ENCODE measurements at places on chromosomes 7 and 10.

- DNase-seq = no peak
Observed at GRCh38 chr10:133412381-133412711, 12.1 kb downstream of the SPRN start.

DNA sequence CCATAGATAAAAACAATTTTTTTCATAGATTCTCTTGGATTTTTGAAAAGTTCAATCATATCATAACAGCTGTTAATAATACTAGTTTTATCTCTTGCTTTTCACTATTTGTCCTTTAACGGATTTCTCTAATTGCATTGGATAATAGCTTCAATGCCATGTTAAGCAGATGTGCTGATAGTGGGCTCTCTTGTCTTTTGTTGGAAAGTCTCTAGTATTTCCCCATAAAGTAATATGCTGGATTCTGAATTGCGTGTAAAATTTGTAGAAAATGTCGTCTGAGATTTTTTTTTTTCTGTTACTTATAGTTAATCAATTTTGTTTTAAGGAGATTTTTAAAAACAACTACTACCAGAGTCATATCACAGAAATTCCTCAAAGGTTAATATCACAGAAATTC lies 53.3 kb downstream of the TFPI2 start:
- no peak for DNase-seq

GRCh38 chr10:132593389-132593788 lies 55.8 kb downstream of the INPP5A start:
- no peak for DNase-seq

- no peak for DNase-seq
Observed at GRCh38 chr7:50426280-50427045, 23.7 kb downstream of the FIGNL1 start.

GRCh38 chr7:128672927-128673517 lies 930 bp downstream of the GARIN1A start:
- peak; percentile 35 for DNase-seq

- no peak for DNase-seq
Observed at GRCh38 chr10:88216976-88217375, 353.6 kb downstream of the PTEN start.

DNA sequence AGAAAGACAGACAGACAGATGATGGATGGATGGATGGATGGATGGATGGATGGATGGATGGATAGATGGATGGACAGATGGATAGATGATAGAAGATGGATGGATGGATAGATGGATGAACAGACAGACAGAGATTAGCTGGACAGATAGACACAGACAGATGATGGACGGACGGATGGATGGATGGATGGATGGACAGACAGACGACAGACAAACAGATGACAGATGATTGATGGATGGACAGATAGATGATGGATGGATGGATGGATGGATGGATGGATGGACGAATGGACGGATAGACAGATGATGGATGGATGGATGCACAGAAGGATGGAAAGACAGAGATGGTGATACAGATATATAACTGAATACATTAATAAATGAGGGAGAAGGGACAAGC lies 190.9 kb upstream of the CALN1 start:
- no peak for DNase-seq

GRCh38 chr10:50972591-50972990 lies 87.2 kb upstream of the A1CF start:
- DNase-seq = no peak

- no peak for DNase-seq
Observed at GRCh38 chr7:68376131-68376661, 1222.1 kb upstream of the AUTS2 start.

DNA sequence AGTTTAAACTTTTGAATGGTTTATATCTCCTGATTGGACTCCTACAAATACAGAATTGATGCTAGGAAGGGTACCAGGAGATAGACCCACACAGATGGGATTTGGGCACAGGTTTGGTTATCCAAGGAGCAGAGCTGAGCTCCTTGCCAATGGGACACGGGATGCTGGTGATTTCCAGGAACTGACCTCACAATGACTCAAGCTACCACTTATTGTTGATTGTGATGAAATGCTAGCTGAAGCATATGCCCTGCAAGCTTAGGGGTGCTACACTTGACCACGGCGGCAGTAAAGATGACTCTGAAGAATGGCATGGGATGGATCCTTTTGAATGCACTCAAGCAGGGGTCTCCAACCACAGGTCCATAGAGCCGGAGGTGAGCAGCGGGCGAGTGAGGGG lies 45.5 kb upstream of the VKORC1L1 start:
- no peak for DNase-seq

GRCh38 chr7:17033245-17033644 lies 151.5 kb upstream of the AGR3 start:
- DNase-seq = no peak

DNA sequence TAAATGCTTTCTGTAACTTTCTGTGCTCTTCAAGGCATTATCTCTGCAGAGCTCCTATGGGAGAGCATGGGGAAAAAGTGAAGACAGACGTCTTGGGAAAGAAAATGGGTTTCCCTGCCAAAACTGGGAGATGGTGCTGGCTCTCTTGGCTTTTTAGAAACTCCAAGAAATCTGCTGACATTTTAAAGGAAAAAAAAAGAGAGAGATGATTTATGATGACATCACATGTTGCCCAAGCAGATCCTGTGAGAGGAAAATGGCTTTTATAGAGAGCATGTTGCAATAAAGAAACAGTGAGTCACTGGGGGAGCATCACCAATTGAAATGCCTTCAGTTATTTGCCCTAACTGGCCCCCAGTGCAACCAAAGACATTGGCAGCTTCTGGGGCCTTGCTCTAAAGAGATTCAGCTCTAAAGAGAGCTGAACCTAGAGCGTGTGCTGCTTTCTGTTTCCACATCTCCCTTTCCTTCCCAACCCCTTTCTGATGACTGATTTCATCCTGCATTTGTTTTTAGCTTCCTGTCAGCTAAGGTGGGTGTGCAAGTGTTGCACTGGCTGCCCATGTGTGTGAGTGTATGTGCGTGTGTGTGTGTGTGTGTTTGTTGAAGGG lies 37.7 kb downstream of the LRMDA start:
- no peak for DNase-seq

DNA sequence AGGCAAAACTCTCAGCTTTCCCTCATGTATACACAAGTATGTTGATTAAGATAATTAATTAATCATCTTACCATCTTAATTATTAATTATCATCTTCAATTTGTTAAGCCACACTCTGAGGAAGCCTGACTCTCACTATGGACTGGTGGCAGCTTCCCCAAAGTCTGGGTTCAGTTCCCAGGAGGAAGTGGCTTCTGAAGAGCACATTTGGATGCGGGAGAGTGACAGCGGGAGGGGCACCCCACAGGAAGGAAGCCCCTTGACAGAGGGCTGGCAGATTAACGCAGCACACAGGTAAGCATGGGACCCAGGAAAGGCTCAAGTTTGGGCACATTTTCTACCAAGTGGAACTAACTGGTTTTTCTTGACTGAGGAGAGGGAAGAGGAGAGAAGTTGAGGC lies 13.4 kb upstream of the SLIT1 start:
- no peak for DNase-seq

- no peak for DNase-seq
Observed at GRCh38 chr7:157096286-157097055, 42.3 kb upstream of the UBE3C start.

GRCh38 chr10:58358314-58358933 lies 23.6 kb downstream of the UBE2D1 start:
- DNase-seq = no peak

DNA sequence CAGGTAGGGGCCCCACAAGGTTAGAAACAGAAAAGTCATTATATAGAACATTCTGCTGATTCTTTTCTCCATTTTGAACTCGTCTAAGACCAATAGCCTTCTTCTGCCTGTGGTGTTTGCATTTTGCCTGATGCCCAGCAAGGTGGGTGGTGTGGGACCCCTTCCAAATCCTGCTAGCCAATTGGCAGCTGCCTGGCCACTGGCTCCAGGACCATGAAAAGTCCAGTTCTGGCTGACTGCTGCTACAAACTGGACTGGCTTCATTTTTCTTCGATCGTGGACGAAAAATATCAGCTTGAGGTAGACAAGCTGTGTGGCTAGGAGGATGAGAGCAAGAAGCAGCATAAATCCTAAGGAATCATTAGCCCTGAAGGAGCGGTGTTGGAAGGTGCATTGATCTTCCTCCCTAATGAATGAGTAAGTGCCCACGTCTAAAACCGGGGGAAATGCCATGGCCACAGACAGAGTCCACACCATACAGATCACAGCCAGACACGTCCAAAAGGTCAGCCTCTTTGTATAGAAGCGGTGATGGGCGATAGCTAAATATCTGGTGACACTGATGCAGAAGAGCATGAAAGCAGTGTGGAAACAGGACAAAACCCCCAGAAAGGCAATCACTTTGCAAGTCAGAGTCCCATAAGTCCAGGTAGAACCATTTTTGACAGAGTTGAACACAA lies 2.7 kb downstream of the GPR85 start:
- DNase-seq = no peak

- peak; percentile 71 for DNase-seq
Observed at GRCh38 chr7:44633254-44634186, 27.1 kb downstream of the OGDH start.

DNA sequence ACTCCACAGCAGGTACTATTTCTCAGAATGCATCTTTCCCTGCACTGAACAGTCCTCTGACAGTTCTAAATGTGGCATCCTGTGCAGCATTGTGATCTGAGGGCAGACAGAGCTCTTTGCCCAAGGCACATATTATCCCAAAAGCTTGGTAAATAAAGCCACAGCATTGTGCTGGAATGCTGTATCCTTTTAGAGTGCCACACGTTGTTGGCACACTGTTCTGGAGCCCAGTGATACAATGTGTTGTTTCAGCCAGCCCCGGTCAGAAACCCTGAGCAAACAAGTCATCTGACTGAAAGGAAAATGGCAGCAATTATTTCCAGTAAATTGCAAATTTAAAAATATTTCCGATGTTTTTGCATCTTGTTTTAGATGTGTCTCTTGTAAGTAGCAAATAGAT lies 45.4 kb downstream of the NAMPT start:
- no peak for DNase-seq

DNA sequence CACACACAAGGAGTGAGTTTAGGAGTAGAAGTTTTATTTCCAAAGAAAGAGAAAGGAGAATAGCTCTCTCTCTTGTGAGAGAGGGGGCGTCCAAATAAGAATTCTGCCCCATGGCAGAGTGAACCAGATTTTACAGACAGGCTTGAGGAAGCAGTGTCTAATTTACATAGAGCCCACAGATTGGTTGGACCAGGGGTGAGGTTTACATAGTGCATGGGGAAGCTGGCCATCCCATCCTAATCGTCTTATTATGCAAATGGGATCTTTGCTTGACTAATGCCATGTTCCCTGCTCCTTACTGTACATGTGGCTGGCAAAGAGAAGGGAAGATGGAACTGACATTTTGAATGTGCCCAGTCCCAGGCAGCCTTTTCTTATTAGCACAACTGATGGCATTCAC lies 60.0 kb upstream of the ACSM6 start:
- DNase-seq = no peak

DNA sequence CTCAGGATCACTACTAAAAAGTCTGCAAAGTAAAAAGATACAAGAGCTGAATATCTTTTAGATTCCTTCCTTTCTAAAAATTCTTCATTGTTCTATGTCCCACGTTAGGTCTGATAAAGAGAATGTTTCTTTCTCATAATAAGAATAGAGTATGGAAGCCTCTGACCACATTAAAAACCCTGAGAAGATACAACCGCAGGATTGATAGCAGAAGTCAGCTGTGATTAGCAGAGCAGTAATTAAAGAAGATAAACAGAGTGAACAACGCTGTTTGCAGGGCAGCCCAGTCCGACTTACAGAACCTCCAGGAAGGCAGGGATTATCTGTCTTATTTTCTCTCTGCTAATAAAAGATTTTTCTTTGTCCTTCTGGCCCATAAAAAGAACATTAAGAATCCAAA lies 31.4 kb upstream of the PITRM1 start:
- no peak for DNase-seq

GRCh38 chr7:111796671-111797070 lies 234.4 kb upstream of the IMMP2L start:
- DNase-seq = peak; percentile 36

DNA sequence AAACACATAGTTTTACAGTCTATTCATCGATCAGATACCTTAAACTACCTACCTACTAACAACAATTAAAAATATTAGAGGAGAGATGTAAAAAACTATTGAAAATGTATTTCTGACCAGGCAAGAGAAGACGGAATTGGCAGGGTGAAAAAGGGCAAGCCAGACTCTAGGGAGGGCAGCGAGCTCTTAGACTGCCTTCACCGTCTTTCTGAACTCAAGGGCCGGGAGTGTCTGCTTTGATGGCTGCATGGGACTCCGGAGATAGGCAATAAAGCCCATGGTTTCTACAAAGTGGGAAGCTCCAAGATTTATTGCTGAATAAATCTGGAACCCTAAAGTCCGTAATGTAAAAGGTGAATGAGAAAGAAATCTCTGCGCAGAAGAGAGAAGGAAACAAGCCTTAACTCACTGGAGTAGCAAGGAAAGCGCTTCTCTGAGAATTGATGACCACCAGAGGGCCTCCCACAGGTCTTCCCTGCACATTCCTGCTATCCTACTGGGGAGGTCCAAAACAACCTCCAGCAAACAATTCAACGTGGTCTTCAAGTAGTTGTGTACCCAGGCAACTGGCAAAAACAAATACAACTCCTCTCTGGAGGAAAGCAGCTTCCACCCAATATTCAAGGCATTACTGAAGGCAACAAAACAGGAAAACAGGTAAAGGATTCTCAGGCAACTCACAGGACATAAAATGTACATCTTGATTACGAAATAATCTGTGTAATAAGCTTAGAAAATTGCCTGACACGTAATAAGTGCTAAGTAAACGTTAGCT lies 181.3 kb downstream of the SDK1 start:
- no peak for DNase-seq

DNA sequence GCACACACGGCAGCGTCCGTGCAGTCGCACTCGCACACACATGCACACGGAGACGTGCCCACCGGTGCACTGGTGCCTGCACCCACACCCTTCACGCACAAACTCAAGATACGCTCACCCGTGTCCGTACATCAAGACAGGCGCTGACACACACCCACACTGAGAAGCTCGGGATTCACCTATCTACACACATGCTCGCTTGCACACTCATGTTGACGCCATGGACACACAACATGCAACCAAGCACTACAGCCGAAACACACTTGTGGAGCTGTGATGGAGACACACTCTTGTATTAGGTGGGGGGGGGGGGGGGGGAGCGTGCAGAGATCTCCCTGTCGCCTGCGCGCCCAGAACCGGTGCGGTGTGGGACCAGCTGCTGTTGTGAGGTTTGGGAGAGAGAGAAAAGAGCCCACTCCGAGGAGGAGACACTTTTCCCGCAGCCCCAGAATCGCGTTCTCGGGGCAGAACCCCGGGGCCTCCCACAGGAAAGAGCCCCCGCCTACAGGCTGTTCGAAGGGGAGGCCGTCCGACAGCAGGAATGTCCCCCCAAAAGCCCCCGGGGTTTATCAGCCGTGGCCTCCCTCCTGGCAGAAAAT lies 605 bp upstream of the NFKB2 start:
- DNase-seq = peak; percentile 71

- no peak for DNase-seq
Observed at GRCh38 chr10:6748981-6749635, 169.0 kb upstream of the PRKCQ start.

GRCh38 chr7:25858200-25858524 lies 293.8 kb upstream of the NFE2L3 start:
- DNase-seq = no peak

GRCh38 chr7:107045980-107046379 lies 1.5 kb downstream of the PRKAR2B start:
- DNase-seq = no peak

All from stimulated activated CD8-positive, alpha-beta memory T cell treated with anti-CD3 and anti-CD28 coated beads, Interleukin-4, amount 100 ng/mL, for 48 hours (primary cell).